ENCODE measurements at places on chromosomes 5 and 9.

GRCh38 chr9:77876091-77876490, 155.5 kb downstream of the GNAQ start:
- H3K4me3 ChIP-seq = no peak overlapping the region
- no peak overlapping the region for H3K27ac ChIP-seq
- H3K4me1 ChIP-seq = no peaks in the 10 kb centered on the region
- no peak for DNase-seq

GRCh38 chr9:122125158-122125508, 32.0 kb upstream of the TTLL11 start:
- H3K36me3 ChIP-seq = no peaks in the 10 kb centered on the region
- no peak overlapping the region for H3K4me3 ChIP-seq
- peaks cover 10% of the 10 kb centered on the region for H3K4me1 ChIP-seq
- peaks cover 25% of the 10 kb centered on the region for H3K27me3 ChIP-seq
- H3K27ac ChIP-seq = no peak overlapping the region
- peak; percentile 81 for DNase-seq

GRCh38 chr9:92097997-92098482, 17.2 kb downstream of the SPTLC1 start:
- DNase-seq = peak; percentile 43
- peaks cover 52% of the 10 kb centered on the region for H3K36me3 ChIP-seq
- peaks cover 58% of the 10 kb centered on the region for H3K4me1 ChIP-seq

- H3K4me1 ChIP-seq = no peaks in the 10 kb centered on the region
- no peak overlapping the region for H3K4me3 ChIP-seq
- DNase-seq = no peak
- no peak overlapping the region for H3K27ac ChIP-seq
- no peaks in the 10 kb centered on the region for H3K36me3 ChIP-seq
Observed at GRCh38 chr9:121841771-121842611, 190.6 kb downstream of the DAB2IP start.

DNA sequence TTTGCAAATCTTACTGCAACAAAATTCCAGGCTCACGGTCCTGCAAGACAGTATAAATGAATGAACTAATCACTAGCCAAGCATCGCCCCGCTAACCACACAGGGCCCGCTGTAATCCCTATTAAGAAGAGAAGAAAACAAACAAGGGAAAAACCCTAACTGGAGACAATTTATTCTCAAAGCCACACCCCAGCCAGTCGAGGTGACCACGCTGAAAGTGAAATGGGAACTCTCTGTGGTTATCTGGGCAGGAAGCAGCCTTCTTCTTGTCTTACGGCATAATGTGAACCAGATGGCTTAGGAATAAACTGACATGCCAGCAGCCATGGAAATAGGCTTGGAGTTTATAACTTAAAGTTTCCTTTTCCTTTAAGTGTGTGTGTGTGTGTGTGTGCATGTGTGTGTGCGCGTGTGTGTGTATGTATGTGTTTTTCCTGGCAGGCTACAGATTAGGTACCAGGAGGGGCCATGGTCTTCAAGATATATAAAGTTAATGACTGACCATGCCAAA, 120.2 kb downstream of the SEMA6A start:
- peaks cover 6% of the 10 kb centered on the region for H3K4me1 ChIP-seq
- H3K36me3 ChIP-seq = no peaks in the 10 kb centered on the region
- no peaks in the 10 kb centered on the region for H3K27me3 ChIP-seq
- DNase-seq = no peak

GRCh38 chr9:118230329-118230728, 526.1 kb downstream of the TLR4 start:
- DNase-seq = no peak
- no peak overlapping the region for H3K4me3 ChIP-seq
- no peaks in the 10 kb centered on the region for H3K27me3 ChIP-seq
- H3K4me1 ChIP-seq = no peaks in the 10 kb centered on the region

GRCh38 chr9:13665418-13666066, 386.1 kb upstream of the MPDZ start:
- no peaks in the 10 kb centered on the region for H3K4me1 ChIP-seq
- H3K36me3 ChIP-seq = no peaks in the 10 kb centered on the region
- no peak for DNase-seq
- H3K4me3 ChIP-seq = no peak overlapping the region

- H3K27ac ChIP-seq = no peak overlapping the region
- H3K4me1 ChIP-seq = peaks cover 5% of the 10 kb centered on the region
- H3K27me3 ChIP-seq = no peaks in the 10 kb centered on the region
- peaks cover 34% of the 10 kb centered on the region for H3K36me3 ChIP-seq
- peak; percentile 76 for DNase-seq
- H3K4me3 ChIP-seq = no peak overlapping the region
Observed at GRCh38 chr5:14727428-14727865, 62.9 kb downstream of the OTULIN start.

- no peak for DNase-seq
- peaks cover 30% of the 10 kb centered on the region for H3K4me1 ChIP-seq
- no peak overlapping the region for H3K4me3 ChIP-seq
- peaks cover 54% of the 10 kb centered on the region for H3K36me3 ChIP-seq
Observed at GRCh38 chr5:141514330-141515133, 25.7 kb downstream of the PCDHGC5 start.

DNA sequence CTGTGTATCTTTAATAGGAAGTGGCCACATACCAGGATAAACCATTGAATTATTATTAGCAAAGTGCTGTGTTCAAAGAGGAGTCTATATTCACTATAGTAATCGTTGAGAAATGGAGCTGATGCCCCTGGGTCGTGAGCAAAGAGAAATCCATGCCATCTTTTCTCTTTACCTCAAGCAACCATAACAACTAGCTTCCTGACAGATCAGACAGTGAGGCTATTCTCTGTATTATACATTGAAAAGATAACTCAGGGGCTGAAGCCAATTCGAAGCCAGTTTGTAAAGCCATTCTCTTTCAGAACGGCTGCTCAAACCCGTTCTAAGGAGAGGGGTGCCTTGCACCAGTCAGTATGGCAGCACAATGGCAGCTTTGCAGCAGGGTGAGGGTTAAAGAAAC, 680.6 kb downstream of the SEMA5A start:
- no peaks in the 10 kb centered on the region for H3K27me3 ChIP-seq
- no peak overlapping the region for H3K4me3 ChIP-seq
- no peak for DNase-seq
- H3K4me1 ChIP-seq = no peaks in the 10 kb centered on the region
- H3K27ac ChIP-seq = no peak overlapping the region
- H3K36me3 ChIP-seq = no peaks in the 10 kb centered on the region

DNA sequence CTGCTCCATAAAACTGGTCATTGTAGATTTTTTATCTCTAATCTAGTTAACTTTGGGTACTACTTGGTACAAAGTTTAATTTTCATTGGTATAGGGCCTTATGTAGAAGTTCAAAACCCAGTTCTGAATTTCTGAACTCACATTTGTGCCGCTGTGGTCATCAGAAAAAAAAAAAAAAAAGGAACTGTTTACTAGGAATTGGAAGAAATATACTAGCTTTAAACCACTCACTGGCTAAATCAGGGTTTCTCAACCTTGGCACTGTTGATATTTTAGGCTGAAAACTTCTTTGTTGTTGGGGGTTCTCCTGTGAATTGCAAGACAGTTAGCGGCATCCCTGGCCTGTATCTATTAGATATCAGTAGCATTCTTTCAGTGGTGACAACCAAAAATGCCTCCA, 4.1 kb upstream of the ZFYVE16 start:
- H3K36me3 ChIP-seq = no peaks in the 10 kb centered on the region
- H3K27ac ChIP-seq = no peak overlapping the region
- peaks cover 15% of the 10 kb centered on the region for H3K4me1 ChIP-seq
- H3K4me3 ChIP-seq = no peak overlapping the region
- peaks cover 4% of the 10 kb centered on the region for H3K27me3 ChIP-seq
- no peak for DNase-seq

- H3K4me3 ChIP-seq = no peak overlapping the region
- no peaks in the 10 kb centered on the region for H3K36me3 ChIP-seq
- peak; percentile 24 for DNase-seq
Observed at GRCh38 chr5:161544350-161544765, 2.2 kb downstream of the GABRB2 start.

GRCh38 chr5:64339769-64340168, 166.0 kb upstream of the RGS7BP start:
- H3K27ac ChIP-seq = no peak overlapping the region
- H3K27me3 ChIP-seq = no peaks in the 10 kb centered on the region
- no peak overlapping the region for H3K4me3 ChIP-seq
- DNase-seq = no peak

- H3K27me3 ChIP-seq = no peaks in the 10 kb centered on the region
- no peak for DNase-seq
- H3K36me3 ChIP-seq = no peaks in the 10 kb centered on the region
- H3K4me1 ChIP-seq = no peaks in the 10 kb centered on the region
- no peak overlapping the region for H3K27ac ChIP-seq
Observed at GRCh38 chr5:39835371-39835770, 410.6 kb upstream of the DAB2 start.

Measured in activated CD4-positive, alpha-beta memory T cell treated with anti-CD3 and anti-CD28 coated beads, Interleukin-2, amount 10 ng/mL, durations not matched to agents 7 days and 5 days (primary cell).